Memory B cell (primary cell): ENCODE measurements at places on chromosomes 1 and 21.
A peak's percentile ranks its signal among the peaks of the same experiment; 100 is the strongest.

GRCh38 chr1:172537827-172538391 lies 5.0 kb downstream of the SUCO start:
- DNase-seq: no peak

GRCh38 chr21:37294679-37295078 lies 27.5 kb upstream of the VPS26C start:
- no peak for DNase-seq

GRCh38 chr1:156112276-156113137 lies 2.0 kb upstream of the LMNA start:
- DNase-seq: no peak

GRCh38 chr1:115196296-115196695 lies 107.0 kb upstream of the TSPAN2 start:
- DNase-seq: no peak

DNA sequence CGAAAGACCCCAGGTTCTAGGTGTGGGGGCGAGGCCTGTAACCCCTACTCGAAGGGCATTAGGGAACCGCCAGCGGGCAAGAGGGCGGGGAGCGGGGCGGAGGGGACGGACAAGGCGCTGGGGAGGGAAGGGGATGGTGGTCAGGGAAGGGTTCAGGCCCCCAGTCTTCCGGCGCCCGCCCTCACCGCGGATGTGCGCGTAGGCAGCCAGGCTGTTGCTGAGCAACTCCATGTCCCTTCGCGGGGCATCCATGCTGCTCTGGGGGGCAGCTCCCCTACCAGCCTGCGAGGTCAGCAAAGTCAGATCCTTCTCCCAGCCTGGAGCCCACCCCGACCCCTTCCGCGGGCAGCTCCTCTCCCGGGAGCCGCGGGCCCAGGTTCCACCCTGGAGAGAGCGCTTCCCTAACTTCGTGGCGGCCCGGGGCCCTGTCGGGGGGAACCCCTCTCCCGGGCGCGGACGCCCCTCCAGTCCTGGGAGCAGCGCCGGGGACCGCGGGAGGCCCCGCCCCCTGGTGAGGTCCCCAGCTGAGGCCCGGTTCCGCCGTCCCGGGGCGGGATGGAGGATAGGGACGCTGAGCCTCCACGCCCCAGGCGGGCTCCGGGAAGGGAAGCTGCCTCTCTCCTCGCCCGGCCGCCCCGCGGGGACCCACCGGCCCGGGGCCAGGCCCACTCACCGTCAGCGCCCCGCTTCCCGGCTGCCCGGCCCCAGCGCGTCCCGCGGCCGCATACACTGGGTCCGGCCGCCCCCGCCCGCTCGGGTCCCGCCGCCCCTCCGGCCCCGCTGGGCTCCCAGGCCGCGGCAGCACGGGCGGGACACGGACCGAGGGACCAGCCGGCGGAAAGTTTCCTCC lies 434 bp downstream of the EVA1B start:
- peak; percentile 38 for DNase-seq

DNA sequence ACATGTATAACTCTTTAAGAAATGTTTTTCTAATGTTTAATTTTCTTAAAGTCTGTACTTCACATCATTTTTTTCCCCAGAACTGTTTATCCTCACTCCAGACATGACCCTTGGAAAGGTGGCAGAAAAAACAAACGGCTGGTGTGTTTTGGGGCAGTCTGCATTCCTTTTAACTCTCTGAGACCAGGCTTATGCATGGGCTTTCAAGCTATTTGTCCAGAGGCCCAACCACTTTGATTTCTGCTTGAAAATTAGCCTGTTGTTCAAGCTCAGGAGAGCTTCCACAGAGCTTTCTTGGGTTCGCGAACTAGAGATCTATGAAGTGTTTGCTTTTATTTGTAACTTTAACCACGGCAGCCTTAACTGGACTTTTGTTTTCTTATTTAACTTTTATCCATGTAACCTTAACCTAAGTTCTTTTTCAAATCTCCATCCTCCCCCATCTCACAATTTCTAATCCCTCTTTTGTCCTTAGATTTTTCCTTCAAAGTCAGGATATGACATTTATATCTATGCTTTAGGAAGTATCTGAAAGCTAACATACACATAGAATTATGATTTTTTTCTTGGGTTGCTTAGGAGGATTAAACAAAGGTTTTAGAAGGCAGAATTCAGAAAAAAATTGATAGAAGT lies 111.8 kb downstream of the FGGY start:
- DNase-seq: no peak

- DNase-seq: no peak
Measured at GRCh38 chr1:105664495-105664894, 1392.0 kb upstream of the PRMT6 start.

GRCh38 chr1:28508435-28508754 lies 2.6 kb downstream of the RCC1 start:
- DNase-seq: no peak

GRCh38 chr1:30376054-30376697 lies 347.2 kb downstream of the MATN1 start:
- DNase-seq: no peak

- DNase-seq: no peak
Measured at GRCh38 chr1:177329871-177330270, 159.1 kb downstream of the BRINP2 start.

GRCh38 chr1:96498744-96499340 lies 222.7 kb upstream of the PTBP2 start:
- no peak for DNase-seq

GRCh38 chr1:59976194-59977074 lies 49.9 kb upstream of the CYP2J2 start:
- peak; percentile 33 for DNase-seq

DNA sequence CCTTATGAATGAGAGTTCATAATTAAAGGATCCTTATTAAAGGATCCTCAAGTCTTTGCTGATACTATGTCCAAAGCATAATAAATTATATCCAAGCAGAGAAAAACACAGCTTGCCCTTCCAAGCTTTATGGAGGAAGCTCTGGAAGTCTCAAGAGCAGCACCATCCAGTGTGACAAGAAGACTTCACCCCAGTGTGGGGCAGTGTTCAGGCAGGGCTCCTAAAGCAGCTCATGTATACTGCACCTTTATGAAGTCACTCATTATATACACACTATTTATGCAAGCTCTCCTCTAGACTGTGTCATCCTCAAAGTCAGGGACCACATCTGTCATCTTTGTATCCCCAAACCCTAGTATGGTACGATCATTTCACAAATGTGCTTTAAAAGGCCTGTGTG lies 11.9 kb upstream of the CCN1 start:
- no peak for DNase-seq

- DNase-seq: no peak
Measured at GRCh38 chr1:212640223-212640878, 31.8 kb downstream of the ATF3 start.

DNA sequence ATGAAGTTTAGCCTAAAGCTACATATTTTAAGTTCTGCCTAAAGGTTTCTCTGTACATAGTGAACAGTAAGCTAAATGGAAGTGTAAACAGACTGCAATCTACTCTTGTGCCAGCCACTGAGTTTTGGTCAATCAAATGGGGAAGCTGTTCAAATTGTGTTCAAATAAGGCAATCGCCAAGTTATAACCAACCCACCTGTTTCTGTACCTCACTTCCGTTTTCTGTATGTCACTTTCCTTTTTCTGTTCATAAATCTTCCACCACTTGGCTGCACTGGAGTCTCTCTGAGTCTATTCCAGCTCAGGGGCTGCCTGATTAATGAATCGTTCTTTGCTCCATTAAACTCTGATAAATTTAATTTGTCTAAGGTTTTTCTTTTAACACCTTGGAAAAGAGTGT lies 10.8 kb upstream of the THEM4 start:
- peak; percentile 44 for DNase-seq

GRCh38 chr1:54774820-54775498 lies 10.6 kb upstream of the PARS2 start:
- no peak for DNase-seq

DNA sequence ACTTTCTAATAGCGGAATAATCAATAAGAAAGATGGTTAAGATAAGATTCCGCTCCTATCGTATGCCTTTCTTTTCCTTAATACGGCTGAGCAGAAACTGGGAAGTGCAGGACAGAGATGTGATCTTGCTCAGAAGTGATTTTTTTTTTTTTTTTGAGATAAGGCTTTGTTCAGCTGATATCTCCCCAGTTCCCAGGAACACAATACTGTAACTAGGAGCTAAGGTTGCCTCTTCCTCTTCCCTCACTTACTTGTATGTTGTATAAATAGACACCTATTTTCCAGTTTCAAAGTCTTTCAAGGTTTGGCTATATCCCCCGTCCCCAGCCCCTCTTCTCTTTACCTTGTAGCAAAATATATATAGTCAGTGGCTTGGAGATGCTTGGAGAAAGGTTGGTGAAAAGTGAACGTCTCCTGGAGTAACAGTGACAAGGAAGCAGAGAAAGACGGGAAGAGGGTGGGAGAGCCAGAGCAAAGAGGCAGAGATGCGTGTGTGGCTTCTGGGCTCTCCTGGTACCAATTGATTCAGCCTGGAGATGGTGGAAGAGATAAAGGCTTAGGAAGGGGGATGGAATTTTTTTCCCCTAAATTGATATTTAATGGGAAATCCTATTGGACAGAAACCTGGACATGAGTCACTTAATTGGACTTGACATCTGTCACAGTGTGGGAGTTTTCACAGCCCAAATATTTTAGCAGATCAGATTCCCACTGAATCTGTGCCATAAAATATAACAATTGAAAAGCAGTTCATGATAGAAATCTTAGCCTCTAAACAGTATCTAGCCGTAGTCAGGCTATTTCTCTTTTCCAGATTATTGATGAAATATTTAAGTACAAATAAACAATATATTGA lies at the start of gene NHLH2:
Gene NHLH2 (minus strand): TSS at position 522 of the 856 bp plus-strand sequence. CDS start 2,754 bp downstream, outside the sequence.
- DNase-seq: no peak

GRCh38 chr1:167472752-167473521 lies 45.4 kb downstream of the CD247 start:
- DNase-seq: no peak

- no peak for DNase-seq
Measured at GRCh38 chr1:47839433-47839760, 157.8 kb downstream of the TRABD2B start.

GRCh38 chr1:9626201-9626608 lies 25.3 kb upstream of the PIK3CD start:
- peak; percentile 70 for DNase-seq
